Glutamatergic neuron (in vitro differentiated cells): ENCODE measurements at places on chromosomes 2 and 18. TPM values are rescaled to one million over a fixed set of nuclear protein-coding genes. Genes with fewer than 3 reads are reported as not detected.

Gene COL4A4
- total RNA-seq, result 0.05 TPM

Gene ECEL1
- total RNA-seq, result 2.3 TPM

Gene ALPI
- total RNA-seq, result not detected

Gene TOGARAM2
- total RNA-seq, result not detected

Gene NCKAP1
- 116 TPM for total RNA-seq

Gene SATB2
- total RNA-seq, result 20.8 TPM

Gene POTEJ
- not detected for total RNA-seq

Gene SNED1
- total RNA-seq, result 2.8 TPM

Gene PDCD1
- total RNA-seq, result not detected

Gene UGT1A3
- total RNA-seq, result not detected

Gene PRSS56
- total RNA-seq, result not detected

Gene MROH2A
- not detected for total RNA-seq

Gene CFAP65
- total RNA-seq, result 1.1 TPM

Gene MPP4
- total RNA-seq, result 0.25 TPM

Gene MAPK4
- total RNA-seq, result 13.1 TPM

Gene PSD4
- total RNA-seq, result 1.2 TPM

Gene SDC1
- 0.93 TPM for total RNA-seq

Gene RAB6C
- 0.25 TPM for total RNA-seq

Gene CHRNG
- total RNA-seq, result 3.5 TPM

Gene PDE1A
- 4.2 TPM for total RNA-seq

Gene RAB27B
- not detected for total RNA-seq

Gene SLC4A3
- 24.4 TPM for total RNA-seq

Gene CKAP2L
- total RNA-seq, result 3.3 TPM

Gene GTF3C2
- total RNA-seq, result 111 TPM

Gene REEP1
- 167 TPM for total RNA-seq

Gene NAT8
- not detected for total RNA-seq

Gene WNT6
- 0.66 TPM for total RNA-seq

Gene UGT1A8
- total RNA-seq, result not detected

Gene DOK1
- total RNA-seq, result 14.0 TPM

Gene SPC25
- total RNA-seq, result 7.1 TPM

Gene RGPD4
- total RNA-seq, result 0.12 TPM

Gene TEX44
- not detected for total RNA-seq

Gene GKN2
- not detected for total RNA-seq

Gene EGR4
- total RNA-seq, result not detected

Gene MC5R
- not detected for total RNA-seq

Gene MALL
- total RNA-seq, result 0.49 TPM

Gene CCDC74B
- 0.29 TPM for total RNA-seq

Gene PSTPIP2
- 0.20 TPM for total RNA-seq

Gene TSPYL6
- total RNA-seq, result 0.27 TPM
